Activated naive CD4-positive, alpha-beta T cell treated with anti-CD3 and anti-CD28 coated beads for 36 hours (primary cell): ENCODE measurements at places on chromosomes 13 and 19. TPM values are rescaled to one million over a fixed set of nuclear protein-coding genes. Genes with fewer than 3 reads are reported as not detected.
A peak's percentile ranks its signal among the peaks of the same experiment; 100 is the strongest.

DNA sequence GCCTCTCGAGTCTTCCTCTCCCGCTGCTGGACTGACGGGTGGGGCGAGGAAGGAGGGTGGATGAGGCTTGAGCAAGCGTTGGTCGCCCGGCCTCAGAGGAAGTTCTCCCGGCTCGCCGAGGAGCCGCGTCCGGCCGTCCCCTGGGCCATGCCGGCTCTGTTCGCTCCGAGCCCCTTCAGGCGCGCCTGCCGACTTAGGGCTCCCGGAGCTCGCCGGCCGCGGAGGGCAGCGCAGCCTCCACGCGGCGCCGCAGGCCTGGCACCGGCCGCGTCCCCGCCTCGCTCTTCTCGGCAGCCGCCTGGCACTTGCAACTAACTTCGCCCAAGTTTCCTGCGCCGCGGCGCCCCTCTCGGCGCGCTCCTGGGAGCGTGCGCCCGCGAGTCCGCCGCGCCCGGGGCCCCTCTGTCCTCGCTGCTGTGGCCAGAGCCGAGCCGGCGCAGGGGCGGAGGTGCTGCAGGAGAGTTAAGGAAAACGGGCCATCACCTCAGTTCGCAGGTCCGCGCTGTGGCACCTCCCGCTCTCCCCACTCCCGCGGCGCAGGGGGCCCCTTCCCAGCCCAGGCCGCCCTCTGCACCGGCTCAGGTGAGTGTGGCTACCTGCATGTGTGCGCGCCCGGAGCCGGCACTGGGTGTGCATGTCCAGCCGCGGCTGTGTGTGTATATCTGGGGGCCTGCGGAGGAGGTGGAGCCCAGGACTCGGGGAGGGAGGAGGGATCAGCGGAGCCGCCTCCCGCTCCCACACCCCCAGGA, 641 bp upstream of the SOX21 start:
- DNase-seq, result no peak

DNA sequence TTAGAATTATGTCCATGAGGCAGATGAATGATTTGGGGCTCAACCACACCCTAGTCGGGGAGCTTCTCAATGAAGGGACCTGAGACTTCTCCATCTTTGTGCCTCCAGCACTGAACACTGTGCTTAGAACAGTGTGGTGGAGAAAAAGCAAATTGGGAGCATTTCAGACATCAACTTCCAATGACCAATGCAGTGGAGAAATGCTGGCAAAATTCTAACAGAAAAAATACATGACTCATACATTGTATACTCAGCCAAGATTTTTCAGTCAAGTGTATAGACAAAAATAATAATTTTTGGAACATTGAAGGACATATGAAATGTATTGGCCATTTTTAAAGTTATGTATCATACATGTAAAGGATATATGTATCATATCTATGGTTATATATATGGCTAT, 134.7 kb downstream of the FGF14 start:
- no peak for DNase-seq

GRCh38 chr13:98959786-98960605, 17.9 kb downstream of the DOCK9 start:
- DNase-seq, result no peak

Gene CYSLTR2
- total RNA-seq, result 1.7 TPM

- peak; percentile 49 for DNase-seq
Measured at GRCh38 chr13:74068471-74068870, 65.7 kb downstream of the KLF12 start.

GRCh38 chr13:52067237-52067636, 42.7 kb downstream of the UTP14C start:
- peak; percentile 8 for DNase-seq

Gene CLC
- not detected for total RNA-seq

DNA sequence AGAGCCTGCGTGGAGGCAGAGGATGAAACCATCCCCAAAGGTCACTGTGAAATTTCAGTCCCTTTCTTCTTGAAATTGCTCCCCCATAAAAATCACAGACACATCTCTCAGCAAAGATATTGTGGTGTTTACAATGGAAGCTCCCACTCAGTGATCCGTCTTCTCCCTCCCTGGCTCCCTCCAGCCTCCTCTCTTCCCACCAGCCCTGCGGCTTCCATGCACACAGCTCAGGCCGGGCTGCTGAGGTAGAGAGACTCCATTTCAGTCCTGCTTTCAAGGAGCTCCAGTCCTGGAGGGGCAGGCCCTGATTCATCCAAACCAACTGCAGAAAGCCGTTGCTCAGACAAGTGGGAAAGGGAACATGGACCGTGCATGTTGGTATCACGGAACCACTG, 24.0 kb upstream of the MIER2 start:
- no peak for DNase-seq

GRCh38 chr13:111864566-111864965, 202.4 kb upstream of the SOX1 start:
- DNase-seq, result no peak

- DNase-seq, result peak; percentile 56
Measured at GRCh38 chr19:7506385-7507328, 9.2 kb upstream of the ZNF358 start.

GRCh38 chr13:22189176-22190048, 518.5 kb downstream of the FGF9 start:
- no peak for DNase-seq

GRCh38 chr13:27476943-27477703, 26.8 kb upstream of the MTIF3 start:
- DNase-seq, result no peak

- no peak for DNase-seq
Measured at GRCh38 chr13:105464249-105464648, 1071.2 kb downstream of the EFNB2 start.

- no peak for DNase-seq
Measured at GRCh38 chr13:72745260-72745659, 17.5 kb downstream of the BORA start.

GRCh38 chr13:35592457-35592856, 116.0 kb upstream of the MAB21L1 start:
- no peak for DNase-seq

Gene TMEM161A
- 18.1 TPM for total RNA-seq

Gene GNA15
- total RNA-seq, result 26.6 TPM

GRCh38 chr13:29483211-29483610, 112.3 kb downstream of the SLC7A1 start:
- no peak for DNase-seq

Gene ZNF468
- total RNA-seq, result 7.4 TPM

GRCh38 chr13:96130818-96131340, 41.0 kb downstream of the HS6ST3 start:
- no peak for DNase-seq

Gene ZNF99
- not detected for total RNA-seq

GRCh38 chr19:2385053-2385721, 25.1 kb downstream of the TMPRSS9 start:
- no peak for DNase-seq

- no peak for DNase-seq
Measured at GRCh38 chr19:17933414-17934129, 757 bp downstream of the CCDC124 start.

GRCh38 chr19:57850553-57851017, 926 bp downstream of the ZNF587 start:
- no peak for DNase-seq

DNA sequence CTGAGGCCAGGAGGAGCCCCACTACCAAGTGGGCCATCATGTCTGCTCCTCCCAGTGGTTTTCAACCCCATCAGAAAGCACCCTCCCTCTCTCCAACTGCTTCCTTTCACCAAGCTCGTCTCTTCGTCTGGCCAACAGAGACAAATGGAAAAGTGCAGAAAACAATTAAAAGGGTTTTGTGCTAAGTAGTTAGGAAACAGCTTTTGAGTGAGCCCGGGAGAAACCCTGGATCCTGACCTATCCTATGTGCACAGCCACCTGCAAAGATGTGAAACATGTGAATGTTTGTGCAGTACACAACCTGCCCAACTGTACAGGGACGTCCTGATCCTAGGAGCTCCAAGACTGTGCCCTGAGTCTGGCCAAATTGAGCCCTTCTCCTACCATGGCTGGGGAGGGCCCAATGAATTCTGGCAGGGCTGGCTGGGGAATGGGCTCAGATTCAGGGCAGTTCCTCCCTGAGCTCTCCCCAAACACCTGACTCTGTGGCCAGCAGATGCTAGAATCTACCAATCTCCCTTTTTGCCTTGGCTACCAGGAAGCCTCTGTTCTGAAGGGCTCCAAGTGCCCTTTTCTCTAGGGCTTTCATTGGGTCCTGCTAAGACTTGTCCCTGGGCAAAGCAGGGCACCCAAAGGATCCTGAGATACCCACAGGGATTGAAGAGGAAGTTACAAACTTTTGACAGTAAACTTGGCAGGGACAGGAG, 7.9 kb downstream of the TLE5 start:
- no peak for DNase-seq

DNA sequence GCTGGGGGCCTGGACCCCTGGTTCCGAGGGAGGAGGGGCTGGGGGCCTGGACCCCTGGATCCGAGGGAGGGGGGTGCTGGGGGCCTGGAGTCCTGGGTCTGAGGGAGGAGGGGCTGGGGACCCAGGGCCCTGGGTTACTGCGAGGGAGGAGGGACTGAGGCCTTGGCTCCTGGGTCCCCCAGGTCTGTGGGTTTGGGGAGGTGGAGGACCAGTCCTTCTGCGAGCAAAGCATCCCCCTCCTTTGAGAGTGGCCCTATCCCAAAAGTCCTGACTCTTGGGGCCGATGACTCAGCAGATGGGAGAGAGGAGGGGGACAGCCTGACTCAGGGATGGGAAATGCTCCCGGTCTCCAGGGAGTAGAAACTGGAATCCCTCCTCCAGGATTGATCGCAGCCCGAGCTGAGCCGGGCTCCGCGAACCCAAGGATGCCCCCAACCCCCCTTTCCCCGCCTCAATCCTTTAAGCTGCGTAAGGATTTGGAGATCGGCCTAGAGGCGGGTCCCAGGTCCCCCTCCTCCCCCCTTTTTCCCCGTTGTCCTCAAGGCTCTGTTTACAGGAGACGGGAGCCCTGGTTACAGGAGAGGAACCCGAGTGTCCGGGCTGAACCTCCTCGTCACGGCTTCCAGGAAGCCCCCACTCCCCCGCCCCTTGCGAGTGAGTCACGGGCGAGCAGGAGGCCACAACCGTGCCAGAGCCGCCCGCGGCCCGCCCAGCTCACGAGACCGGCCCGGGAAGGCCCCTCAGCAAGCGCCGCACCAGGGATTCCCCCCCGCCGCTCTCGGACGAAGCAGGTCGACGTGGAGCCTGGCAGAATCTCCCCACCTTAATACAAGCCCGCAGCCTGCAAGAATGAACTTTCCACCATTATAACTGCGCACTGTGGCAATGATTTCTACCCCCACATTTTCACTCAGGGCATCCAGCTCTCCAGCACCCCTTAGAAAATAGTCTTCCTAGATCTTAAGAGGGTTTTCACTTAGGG, 3.0 kb upstream of the ZFP36 start:
- DNase-seq, result peak; percentile 99

DNA sequence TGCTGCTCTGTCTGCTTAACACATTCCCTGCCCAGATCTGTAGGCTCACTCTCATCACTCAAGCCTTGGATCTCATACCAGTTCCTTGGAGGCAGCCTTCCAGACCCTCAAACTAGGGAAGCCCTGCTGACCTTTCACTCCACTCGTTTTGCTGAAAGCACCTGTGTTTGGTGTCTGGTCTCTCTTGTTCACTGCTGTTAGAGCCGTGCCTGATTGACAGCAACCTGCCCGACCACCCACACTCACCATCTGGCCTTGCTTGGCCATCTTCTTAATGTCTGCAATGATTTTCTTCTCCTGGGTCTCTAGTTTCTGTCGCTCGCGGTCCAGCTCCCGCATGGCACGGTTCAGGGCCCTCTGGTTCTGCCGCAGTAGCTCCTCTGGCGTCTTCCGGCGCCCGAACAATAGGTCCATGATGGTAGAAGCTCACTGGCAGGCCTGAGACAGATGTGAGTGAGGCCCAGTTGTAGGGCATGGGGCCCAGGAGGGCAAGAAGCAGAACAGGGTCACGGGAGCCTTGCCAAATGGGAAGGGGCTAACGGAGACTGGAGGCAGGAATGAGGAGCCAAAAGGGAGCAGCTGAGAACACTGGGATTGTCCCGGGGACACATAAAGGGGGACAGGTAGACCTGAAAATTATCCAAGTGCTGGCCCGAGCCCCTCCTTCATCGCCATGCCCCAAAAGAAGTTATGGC, 959 bp downstream of the CHMP2A start:
- no peak for DNase-seq

- peak; percentile 44 for DNase-seq
Measured at GRCh38 chr13:42279080-42279479, 7.1 kb downstream of the AKAP11 start.

Gene TMEM238
- 9.9 TPM for total RNA-seq

- no peak for DNase-seq
Measured at GRCh38 chr13:97600458-97601075, 166.6 kb downstream of the RAP2A start.

- peak; percentile 61 for DNase-seq
Measured at GRCh38 chr19:46840498-46840942, 10.1 kb downstream of the AP2S1 start.

DNA sequence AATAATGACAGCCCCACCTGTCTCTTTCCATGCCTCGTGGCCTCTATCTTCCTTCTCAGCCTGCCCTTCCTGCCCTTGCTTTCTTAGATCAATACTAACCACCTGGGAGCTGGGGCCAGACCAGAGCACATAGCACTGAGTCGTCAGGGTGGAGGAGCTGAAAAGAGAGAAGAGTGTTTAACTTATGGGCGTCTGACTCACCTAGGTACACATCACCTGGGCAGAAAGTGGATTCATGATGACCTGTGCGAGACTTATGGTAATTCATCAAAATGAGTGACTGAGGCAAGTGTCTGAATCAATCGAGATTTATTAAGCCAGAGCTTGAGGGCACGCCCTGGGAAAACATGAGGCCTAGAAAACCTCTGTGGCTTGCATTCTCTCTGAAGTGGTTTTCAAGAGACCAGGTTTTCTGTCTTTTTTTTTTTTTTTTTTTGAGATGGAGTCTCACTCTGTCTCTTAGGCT, 19.2 kb downstream of the CEACAM6 start:
- peak; percentile 69 for DNase-seq

GRCh38 chr13:101739382-101740178, 287.1 kb downstream of the ITGBL1 start:
- no peak for DNase-seq

Gene GAPDHS
- not detected for total RNA-seq

DNA sequence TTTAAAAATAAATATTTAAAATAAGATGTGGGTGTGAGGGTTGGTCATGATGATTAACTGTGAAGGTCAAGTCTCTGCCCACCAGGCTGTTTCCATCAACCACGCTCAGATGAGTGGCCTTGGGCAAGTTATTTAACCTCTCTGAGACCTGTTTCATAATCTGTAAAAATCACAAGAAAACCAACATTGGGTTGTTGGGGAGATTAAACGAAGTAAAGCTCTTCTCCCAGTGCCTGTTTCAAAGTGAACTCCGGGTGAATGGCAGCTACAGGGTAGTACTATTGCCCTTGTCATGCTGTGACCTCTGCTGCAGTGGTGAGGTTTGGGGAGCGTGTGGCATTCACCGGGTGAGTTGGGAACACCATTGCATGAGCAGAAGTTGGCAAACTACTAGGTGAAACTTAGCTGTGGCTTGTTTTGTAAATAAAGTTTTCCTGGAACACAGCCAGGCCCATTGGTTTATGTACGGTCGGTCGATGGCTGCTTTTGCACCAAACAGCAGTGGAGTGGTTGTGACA, 153.2 kb downstream of the USP12 start:
- no peak for DNase-seq

Gene CABP5
- not detected for total RNA-seq

Gene CCDC169
- total RNA-seq, result 0.50 TPM
